ENCODE measurements at places on chromosomes 2 and 18.

DNA sequence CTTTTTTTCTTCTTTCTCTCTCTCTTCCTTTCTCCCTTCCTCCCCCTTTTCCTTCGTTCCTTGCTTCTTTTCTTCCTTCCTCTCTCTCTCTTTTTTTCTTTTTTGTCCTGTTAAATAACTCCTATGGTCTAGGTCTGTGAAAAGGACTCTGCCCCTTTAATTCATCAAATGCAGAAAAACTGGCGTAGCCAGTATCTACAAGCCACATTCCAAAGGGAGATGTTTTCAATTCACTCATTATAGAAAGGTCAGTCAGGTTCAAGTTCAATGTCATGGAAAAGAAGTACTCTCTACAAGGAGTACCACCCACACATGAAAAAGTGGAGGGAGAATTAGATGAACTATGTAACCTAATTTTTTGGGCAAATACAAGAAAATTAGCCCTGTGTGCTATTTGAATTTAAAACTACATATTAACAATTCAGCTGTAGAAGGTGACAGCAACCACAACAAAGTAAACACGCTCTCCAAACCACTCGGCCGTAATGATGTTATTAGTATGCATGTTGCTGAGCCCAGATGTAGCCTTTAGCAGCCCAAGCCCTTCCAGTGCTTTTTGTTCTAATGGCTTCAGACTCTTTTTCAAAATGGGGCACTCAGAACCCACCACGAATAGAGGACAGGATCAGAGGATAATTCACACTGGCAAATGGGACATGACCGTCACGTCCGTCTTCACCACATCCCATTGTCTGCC is 735.4 kb upstream of the FANCL start:
- no peak for DNase-seq

DNA sequence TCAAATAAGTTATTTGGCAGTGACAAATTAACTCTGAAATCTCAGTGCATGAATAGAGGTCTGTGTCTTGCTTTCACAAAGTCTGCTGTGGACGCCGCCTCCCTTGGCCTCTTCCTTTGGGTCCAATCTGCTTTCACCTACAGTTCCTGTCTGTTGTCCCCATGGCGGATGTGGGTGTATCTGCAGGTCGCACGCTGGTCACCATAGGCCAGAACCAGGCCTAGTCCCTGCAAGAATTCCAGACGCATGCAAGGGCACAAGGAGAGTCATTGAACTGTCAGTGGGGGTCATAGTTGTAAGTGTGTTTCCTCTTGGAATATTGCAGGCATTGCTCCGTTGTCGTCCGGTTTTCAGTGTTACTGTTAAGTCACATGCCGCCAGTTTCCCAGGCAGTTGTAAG is 7.4 kb downstream of the SOCS6 start:
- no peak for DNase-seq

DNA sequence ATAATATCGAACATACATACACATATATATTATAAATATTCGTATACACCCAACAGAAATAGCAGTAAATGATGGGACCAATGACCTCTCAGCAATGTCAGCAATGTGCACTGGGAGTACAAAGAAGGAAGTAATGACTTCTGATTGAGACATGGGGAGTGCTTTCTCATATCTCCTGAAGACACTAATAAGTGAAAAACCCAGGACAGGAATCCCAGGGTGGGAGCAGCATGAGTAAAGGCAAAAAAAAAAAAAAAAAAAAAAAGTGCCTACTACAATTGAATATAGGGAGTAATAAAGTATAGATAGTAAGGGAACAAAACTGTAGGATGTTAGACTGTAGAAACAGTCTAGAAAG is 491.3 kb downstream of the IRS1 start:
- DNase-seq = no peak

DNA sequence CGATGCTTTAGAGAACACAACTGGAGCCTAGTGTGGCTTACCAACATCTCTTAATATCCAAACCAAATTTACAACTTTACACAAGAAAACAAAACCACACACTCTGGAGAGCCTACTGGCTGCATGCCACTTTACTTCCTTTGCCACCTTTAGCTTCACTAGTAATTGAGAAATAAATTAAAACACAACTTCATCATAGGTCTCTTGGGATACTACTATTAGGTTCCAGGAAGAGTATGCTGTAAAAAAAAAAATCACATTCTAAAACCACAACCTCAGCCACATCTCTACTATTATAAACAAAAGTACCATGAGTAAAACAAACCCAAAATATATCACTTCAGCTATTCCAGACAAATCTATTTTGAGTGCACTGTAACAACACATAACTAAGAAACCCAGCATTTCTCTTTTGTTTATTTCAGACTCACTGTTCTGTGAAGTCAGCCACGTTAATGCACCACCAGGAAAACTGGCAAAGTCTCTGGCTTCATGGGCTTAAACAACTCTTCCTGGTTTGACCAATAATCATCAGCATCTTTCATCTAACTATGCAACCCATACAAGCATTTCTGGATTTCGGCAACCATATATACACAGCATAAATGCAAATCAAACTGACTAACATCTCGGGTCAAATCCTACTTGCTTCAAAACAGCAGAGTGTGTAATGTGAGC is 59.1 kb downstream of the REV1 start:
- DNase-seq = no peak

DNA sequence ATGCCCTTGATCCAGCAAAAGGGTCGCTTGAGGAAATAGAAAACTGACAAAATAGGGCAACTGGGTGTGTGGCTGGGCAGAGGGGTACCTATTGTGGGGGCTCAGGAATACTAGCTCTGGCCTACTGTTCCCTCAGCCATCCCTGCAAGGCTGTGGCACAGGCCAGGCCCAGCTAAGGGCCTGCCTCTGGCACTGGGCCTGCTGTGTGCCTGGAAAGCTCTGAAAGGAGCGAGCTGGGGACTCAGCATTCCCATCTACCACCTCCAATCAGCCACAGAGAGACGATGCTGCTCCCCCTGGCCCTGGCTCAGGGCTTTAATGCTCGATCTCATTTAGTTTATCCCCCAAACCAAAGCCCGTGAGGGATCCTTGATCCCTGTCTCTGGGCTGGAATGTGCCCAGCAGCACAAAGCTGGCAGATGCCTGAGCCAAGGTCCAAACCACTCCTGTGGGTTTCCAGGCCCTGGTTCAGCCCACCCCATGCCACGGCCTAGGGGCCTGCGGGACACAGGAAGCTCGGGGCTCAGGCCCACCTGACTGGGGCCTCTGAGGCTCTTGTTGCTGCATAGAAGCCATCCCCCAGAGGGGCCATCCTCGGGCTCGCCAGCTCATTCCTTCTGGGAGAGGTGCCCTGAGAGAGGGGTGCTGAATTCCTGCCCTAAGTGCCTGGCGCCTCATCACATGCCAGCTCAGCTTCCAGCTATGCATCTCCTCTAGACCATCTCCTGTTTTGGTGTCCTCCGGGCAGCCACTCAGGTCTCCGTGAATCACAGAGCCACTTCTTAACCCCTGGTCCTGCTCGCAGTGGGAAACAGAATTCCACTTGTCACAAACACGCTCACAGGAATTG is 43.0 kb upstream of the KCNF1 start:
- no peak for DNase-seq

- DNase-seq = no peak
Observed at GRCh38 chr2:20208476-20208859, 16.5 kb downstream of the SDC1 start.

- no peak for DNase-seq
Observed at GRCh38 chr2:239055756-239056493, 208.0 kb downstream of the TWIST2 start.

DNA sequence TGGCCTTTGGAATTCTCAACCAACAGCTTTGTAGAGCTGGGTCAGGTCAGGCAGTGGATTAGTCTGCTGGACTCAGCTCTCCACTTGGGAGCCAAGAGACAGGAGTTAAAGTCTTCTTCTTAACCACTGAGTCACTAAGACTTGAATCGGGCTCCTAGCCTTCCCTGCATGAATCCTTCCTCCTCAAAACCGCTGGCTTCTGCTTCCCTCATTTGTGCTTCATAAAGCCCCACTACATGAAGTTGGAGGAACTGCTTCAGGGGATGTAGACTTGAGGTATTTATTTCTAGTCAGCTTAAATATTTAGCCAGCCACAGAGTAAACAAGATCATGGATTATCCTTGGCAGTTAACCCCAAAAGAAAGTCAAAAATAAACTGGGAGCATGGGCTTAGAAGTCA is 536.3 kb upstream of the TNP1 start:
- DNase-seq = no peak

Measured in NCI-H1105 (cell line).